RPMI8226 (cell line): ENCODE measurements at places on chromosomes 7 and 10.

GRCh38 chr7:86149024-86149665, 494.6 kb upstream of the GRM3 start:
- no peak for DNase-seq

DNA sequence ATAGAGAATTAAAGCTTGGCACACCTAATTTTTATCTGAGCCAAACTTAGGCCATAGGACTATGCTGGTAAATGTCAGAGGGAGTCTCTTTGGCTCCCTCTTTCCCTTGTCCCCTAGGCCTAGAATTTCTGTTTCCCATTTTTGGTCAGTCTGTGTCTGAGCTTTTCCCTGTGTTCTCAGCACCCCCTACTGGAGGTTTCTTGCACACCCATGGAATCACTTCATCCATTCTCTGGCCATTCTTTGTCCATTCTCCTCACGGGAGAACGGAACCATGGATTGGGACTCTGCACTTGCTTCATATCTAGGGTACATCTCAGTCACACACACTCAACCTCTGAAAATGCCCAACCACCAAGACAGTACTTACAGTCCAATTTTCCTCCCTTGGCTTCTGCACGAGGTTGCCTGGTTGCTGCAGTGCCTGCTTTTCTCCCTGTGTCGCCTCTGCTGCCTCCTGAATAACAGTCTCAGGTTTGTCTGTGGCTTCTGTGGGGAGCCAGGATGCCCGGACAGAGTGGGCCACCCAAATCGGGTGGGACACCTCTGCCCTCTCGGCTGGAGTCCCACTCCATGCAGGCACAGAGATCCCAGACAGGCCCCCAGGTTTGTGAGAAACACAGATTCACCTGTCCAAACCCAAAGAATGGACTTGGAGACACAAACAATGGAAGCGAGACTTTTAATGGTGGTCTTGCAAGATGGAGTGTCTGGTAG, 35.1 kb upstream of the DNAH11 start:
- DNase-seq: peak; percentile 28

DNA sequence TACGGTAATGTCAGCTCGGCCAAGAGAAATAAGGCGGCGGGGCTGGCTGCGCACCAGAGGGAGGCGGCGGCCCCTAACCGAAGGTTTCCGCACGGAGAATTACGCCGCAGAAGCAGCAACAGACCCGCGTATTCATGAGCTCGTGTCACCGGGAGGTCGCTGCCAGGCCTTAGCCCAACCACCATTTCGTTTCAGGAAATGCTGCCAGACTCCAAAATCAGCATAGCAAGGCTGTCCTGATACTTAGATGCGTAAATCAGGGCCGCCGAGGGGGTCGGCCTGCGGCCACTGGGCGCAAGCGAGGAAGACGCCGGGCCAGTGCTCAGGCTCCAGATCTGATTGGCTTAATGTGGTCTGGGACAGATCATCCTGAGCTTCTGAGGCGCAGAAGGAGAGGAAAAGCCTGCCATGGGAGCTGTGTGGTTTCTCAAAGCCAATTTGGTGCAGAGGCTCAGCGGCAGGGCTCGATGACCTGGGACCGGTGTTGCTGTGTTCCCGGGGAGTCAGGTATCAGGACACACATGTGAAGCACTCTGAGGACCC, 247.9 kb downstream of the BAMBI start:
- DNase-seq: no peak

DNA sequence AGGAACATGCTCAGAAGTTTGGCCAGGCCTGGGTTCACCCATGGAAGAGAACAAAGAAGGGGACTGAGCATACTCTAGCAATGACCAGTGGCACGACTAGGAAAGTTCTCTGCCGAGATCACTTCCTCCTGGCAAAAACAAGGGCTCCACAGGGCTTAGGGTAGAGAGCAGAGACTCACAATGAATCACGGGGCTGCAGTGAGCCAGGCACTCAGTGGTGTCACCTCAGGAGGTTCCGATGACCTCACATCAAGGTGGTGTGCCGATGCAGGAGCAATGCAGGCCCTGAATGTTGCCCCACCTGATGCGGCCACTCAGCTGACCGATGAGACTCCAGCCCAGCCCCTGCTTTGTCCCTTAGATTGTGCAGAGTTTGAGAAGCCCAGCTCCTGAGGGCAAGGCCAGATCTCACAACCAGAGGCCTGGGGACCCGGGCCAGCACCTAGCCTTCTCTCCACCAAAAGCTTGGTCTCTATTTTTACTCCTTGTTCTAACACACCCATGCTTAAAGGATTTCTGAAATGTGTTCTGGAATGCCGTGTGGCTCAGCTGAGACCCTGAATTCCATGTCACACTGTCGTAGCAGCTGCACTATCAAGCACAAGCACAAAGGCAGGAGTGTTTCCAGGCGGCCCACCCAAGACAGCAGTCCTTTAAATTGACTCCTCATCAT, 60.9 kb downstream of the COBL start:
- DNase-seq: peak; percentile 49

- peak; percentile 31 for DNase-seq
Measured at GRCh38 chr7:101804088-101804963, 13.1 kb upstream of the CUX1 start.

- no peak for DNase-seq
Measured at GRCh38 chr7:2633538-2634266, 1.9 kb downstream of the TTYH3 start.
